ENCODE measurements at places on chromosomes 11 and 22. TPM values are rescaled to one million over a fixed set of nuclear protein-coding genes. Genes with fewer than 3 reads are reported as not detected.

GRCh38 chr11:34478845-34479663, 34.5 kb downstream of the ELF5 start:
- no peak for DNase-seq

GRCh38 chr11:111059726-111060125, 185.8 kb upstream of the POU2AF2 start:
- DNase-seq: no peak

Gene ARHGAP32
- polyA plus RNA-seq: 17.0 TPM

- DNase-seq: no peak
These were observed 141.3 kb downstream of the ST3GAL4 start for GRCh38 chr11:126496576-126497337.

Gene SGSM1
- polyA plus RNA-seq: 2.9 TPM

Gene TRAPPC4
- 127 TPM for polyA plus RNA-seq

DNA sequence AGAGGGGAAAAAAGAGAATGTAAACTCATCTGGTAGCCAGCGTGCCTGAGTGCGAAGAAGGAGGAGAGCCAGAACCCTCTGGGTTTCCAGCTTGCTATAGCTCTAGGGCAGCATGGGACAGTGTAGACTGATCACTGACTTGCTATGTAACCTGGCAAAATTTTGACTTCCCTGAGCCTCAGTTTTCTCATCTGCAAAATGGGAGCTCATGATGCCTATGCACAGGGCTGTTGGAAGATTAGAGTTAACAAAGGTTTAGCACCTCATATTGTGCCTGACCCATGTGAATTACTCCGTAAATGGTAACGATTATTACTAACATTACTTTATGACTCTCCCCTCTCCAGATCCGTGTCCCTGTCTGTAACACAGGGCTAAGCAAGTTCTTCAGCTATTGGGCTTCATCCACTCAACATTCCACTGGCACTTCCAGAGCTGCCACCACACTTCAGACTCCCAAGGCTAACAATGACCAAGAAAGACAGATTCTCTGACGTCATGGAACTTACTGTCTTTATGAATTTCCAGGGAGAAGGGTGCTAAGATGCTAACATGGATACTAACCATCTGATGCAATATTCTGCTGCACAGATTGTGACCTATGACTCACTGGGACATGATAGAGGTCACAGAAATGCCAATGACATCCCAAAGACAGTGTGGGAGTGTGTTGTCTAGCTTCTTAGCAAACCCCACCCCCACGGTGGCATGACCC, 195.2 kb downstream of the TRIM29 start:
- no peak for DNase-seq

DNA sequence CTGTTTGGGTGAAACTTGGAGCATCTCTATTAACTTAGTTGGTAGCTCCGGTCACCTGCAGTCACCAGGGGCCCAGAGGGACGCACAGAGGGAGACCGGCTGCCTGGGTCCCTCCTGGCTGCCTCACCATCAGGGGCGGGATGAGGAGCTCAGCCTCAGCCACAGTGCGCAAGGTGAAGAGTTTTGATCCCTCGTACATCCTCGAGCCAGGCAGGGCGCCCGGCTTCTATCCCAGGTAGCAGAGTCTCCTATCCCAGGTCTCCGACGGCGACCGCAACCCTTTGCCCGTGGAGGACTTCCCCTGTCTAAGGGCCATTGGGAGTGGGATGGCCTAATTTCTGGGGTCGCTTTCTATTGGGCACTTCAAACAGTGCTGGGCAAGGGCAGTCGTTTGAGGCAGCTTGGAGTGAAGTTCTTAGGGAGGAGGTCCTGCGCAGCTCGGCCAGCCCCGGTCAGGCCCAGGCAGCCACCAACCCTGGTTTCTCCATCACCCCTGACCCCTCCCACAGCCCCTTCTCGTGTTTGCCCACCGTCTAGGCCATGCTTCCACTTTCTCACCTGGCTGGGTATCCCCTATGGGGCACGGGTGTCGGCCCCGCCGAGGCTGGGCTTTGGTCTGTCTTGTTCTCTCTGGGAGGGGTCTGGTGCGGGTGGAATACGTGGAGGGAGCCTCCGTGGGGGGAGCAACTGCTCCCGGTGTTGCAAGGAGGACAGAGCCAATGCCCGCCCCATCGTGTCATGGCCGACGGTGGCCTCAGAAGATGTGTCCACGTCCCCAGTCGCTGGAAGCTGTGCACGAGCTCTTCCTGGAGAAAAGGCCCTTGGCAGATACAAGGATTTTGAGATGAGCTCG, 3.6 kb upstream of the MRGPRG start:
- no peak for DNase-seq

Gene APOL5
- polyA plus RNA-seq: not detected

Gene FGF4
- not detected for polyA plus RNA-seq

DNA sequence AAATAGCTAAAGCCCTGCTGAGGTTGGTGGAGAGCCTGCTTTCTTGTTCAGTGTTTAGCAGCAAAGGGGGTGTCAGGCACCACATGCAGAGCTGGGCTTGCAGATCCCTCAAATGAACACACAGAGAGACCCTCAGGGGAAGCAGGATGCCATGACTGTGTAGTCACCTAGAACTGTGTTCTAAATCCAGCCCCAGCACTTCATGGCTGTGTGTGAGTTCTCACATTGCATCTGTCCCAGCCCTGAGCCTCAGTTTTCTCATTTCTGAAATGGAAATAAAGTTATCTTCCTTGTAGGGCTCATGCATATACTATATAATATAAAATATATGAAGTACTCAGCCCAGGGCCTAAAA, 47.1 kb downstream of the CWC15 start:
- no peak for DNase-seq

GRCh38 chr22:29710922-29711593, 8.7 kb upstream of the CABP7 start:
- no peak for DNase-seq

DNA sequence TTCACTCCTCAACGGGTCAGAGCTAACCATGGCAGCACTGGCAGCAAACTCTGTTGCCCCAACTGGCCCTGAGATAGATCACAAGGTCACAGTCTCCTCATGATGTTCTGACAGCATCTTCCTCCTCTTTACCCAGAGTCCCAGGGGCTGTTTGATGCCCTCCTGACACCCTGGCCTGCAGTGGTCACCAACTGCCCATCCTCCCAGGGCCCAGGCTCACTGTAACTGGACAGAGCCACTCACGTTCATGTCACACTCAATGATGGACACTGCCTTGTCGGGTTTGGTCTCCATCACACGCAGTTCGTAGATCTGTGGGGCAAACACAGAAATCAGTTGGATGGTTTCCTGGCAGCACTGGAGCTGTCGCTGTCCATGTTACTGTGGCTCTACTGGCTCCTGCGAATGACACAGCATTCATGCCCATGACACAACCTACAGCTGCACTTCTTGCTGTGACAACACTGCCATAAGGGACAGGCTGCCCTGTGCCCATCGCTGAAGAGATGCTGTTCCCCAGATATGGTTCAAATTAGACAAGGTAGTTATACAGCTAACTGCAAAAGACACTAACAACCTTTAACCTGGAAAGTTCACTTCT, 10.4 kb upstream of the C22orf39 start:
- no peak for DNase-seq

Measured in left renal pelvis (tissue), 4 donors.